ENCODE measurements at places on chromosomes 4 and X.

- no peak for DNase-seq
Measured at GRCh38 chr4:6944301-6945051, 34.9 kb downstream of the TBC1D14 start.

DNA sequence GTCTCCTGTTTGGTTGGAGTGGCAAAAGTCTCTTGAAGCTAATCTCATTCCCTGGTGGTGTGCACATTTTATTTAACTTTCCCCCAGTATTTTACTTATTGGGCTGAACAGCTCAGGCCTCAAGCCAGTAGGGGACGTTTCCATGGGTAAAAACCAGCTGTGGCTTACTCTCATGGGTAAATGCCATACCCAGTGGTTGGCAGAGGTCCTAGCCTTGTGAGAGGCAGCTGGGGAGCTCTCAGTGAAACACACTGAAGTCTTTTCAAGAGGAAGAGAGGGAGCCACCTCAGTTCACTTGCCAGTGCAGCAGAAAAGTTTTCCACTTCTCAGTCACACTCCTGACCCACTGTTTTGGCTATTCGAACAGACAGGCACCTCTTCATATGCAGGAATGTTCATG is 1964.2 kb downstream of the ARAP2 start:
- DNase-seq, result no peak

- DNase-seq, result no peak
Measured at GRCh38 chrX:1416327-1416784, 24.4 kb upstream of the SLC25A6 start.

DNA sequence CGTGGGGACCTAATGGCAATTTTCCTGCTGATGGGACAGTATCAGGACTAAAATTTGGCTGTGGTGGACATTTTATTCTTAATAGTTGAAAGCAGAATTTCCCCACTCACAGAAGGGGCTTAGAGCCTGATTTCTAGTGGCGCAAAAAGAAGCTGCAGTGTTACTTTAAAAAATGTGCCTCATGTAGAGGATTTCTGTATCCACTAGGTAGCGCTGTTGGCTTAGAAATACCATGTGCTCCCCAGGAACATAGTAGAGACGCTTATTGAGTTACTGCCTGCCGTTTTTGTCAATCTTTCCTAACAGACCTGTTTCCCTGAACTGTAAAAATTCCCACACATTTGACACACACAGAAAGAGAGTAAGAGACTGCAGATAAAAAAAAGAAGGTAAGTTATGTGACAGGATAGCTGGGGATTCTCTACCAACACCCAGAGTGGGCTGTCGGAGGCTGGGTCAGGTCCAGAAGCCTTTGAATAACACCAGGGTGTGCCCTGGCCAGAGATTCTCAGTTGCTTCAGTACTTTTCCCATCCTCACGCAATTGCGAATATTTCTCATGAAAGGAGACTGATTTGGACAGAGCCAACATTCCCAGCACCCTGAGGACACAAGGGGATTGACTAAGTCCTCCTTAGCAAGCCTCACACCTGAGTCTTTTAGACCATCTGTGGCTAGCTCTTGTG is 88.4 kb downstream of the ZXDA start:
- peak; percentile 20 for DNase-seq

Data from stimulated activated CD4-positive, alpha-beta T cell treated with anti-CD3 and anti-CD28 coated beads, TNF-alpha, amount 100 ng/mL, for 48 hours (primary cell).